ENCODE measurements at places on chromosomes 4 and X.

- DNase-seq, result no peak
These were observed 14.5 kb downstream of the CDS1 start for GRCh38 chr4:84597450-84597849.

GRCh38 chr4:2803624-2804448, 11.0 kb downstream of the SH3BP2 start:
- DNase-seq, result peak; percentile 19

- no peak for DNase-seq
These were observed 40.9 kb upstream of the CPLX1 start for GRCh38 chr4:866761-867390.

DNA sequence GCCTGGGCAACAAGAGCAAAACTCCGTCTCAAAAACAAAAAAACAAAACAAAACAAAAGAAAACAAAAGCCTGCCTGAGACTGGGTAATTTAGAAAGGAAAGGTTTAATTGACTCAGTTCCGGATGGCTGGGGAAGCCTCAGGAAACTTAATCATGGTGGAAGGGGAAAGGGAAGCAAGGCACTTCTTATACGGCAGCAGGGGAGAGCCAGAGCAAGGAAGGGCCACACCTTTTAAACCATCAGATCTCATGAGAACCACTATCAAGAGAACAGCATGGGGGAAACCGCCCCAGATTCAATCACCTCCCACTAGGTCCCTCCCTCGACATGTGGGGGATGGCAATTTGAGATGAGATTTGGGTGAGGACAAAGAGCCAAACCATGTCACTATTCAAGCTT, 122.2 kb downstream of the UBE2K start:
- DNase-seq, result no peak

- no peak for DNase-seq
These were observed 4.8 kb downstream of the C4orf54 start for GRCh38 chr4:99652596-99653436.

- DNase-seq, result no peak
These were observed 2702.5 kb downstream of the PCDH7 start for GRCh38 chr4:33422656-33423055.

DNA sequence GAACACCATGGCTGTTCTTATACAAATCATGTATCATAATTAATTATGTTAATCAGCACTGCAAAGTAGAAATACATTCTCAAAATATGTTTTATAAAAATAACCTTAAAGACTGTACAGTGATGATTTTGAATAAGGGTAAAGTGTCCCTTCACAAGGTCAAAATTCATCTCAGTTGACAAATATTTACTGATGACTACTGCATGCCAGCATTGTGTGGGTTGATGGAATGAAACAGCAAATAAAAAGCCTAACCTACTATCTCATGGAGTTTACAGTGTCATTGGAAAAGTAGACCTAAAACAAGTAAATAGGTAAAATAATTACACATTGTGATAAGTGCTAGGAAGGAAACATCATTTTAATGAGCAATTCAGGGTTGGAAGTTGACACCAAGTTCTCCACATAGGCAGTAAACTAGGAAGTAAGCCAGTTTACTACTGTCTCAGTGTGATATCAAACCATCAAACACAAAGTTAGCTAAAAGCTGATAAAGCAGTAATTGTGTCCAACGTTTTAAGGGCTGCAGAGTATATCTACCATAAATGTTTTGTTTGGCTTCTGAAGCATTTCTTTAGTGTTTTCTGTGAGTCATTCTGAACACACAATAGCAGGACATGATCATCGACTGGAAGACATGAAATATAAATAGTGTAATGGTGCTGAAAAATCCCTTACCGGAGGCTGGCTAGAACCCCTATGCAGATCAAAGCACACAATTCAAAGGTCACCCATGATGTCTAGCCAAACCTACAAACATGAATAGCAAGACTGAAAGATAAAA, 221.8 kb downstream of the DACH2 start:
- DNase-seq, result no peak

- no peak for DNase-seq
These were observed 67.9 kb upstream of the STK26 start for GRCh38 chrX:131955099-131955777.

DNA sequence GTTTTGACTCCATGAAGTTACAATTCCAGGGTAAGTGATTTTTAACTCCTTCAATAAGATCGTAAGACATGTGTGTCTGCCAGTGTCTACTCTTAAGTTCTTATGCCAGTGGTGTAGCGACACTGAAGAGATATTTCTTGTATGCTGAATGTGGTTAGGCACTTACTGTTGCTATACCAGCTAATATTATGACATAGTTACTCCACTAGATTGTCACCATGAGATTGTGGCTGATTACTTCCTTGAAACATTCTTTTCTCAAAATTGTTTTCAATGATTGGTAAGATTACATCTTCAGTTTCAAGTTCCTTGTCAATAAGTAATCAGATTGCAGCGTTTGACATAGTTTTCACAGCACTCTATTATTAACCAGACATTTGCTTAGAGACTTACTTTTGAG, 60.6 kb upstream of the PAGE5 start:
- DNase-seq, result no peak

GRCh38 chr4:16289897-16290554, 63.8 kb upstream of the TAPT1 start:
- DNase-seq, result peak; percentile 42

DNA sequence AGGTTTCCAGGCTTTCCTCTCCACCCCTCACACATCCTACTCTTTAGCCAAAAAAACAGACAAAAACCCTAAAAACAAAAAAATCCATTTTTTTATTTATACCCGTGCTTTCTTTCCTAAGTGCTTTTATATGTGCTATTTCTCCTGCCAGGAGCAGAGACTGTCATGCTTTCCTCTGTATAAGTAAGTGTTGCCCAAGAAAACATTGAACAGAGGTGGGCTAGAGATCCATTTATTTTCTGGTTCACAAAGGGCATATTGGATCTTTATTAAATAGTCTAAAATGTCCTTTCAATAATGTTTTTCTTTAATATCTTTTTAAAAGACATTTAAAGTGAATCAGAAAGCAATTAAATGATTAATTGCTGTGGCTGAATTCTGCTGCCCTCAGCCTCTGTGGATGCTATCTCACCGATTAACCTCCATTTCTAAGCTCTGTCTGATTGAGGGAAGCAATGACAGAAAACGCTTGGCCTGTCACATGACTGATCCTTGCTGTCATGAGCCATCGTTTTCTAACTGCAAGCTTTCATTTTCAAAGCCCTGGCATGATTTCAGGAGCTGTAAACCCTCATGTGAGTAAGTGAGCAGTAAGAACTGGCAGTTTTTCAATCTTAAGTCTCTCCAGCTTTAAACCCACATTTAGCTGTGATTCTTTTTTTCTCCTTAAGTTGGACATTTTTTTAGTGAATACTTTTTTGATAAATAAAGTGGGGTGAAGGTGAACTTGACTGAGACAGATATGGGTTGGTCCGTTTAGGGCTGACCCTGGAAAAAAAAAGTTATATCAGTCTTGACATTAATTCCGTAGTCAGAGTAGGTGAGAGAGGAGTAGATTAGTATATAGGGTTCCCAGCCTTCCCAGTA, 180.7 kb upstream of the PGRMC2 start:
- DNase-seq, result peak; percentile 96

DNA sequence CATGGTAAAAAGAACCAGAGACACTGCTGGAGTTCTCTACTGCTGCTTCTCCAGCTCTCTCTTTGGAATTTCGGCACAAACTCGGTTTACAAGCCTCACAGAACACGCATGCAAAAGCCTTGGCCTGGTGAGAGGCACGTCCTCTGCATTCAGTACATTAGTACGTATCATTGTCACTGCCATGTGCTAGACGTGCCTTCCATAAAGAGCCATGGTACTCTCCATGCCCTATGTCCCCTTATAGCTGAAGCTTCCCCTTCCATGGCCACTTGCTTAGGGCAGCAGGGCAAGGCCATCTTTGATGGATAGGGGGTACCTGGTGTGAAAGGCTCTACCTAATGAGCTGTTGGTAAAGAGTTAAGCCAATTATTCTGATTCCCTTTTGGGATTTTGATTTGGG, 35.0 kb downstream of the DIPK2B start:
- DNase-seq, result no peak

- no peak for DNase-seq
These were observed 285.9 kb upstream of the ARSJ start for GRCh38 chr4:114265342-114265741.

DNA sequence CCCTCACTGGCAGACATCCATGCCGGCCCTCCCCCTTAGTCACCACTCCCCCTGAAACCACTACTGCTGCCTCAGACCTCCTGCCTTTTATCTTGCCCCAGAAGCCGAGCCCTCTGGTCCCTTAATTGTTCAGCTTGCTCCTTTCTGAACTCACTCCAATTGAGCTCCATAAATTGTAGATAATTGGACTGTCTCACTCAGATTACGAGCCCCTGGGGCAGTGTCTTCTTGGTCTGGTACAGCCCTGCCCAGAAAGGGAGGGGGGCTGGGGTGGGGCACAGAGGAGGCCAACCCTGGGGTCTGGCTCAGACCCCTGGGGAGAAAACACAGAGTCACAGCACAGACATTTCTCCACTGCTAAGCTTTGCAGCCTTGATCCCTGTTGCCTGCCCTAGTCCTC, 39.4 kb downstream of the NALF2 start:
- DNase-seq, result no peak

- DNase-seq, result no peak
These were observed 205.9 kb upstream of the CASK start for GRCh38 chrX:42129022-42129940.

- DNase-seq, result no peak
These were observed 34.9 kb upstream of the STK26 start for GRCh38 chrX:131988236-131988635.

- DNase-seq, result no peak
These were observed 141.3 kb downstream of the LDB2 start for GRCh38 chr4:16757080-16757521.

GRCh38 chrX:122579526-122579925, 604.6 kb upstream of the GRIA3 start:
- peak; percentile 82 for DNase-seq

GRCh38 chrX:71994601-71995000, 84.0 kb downstream of the NHSL2 start:
- DNase-seq, result no peak

DNA sequence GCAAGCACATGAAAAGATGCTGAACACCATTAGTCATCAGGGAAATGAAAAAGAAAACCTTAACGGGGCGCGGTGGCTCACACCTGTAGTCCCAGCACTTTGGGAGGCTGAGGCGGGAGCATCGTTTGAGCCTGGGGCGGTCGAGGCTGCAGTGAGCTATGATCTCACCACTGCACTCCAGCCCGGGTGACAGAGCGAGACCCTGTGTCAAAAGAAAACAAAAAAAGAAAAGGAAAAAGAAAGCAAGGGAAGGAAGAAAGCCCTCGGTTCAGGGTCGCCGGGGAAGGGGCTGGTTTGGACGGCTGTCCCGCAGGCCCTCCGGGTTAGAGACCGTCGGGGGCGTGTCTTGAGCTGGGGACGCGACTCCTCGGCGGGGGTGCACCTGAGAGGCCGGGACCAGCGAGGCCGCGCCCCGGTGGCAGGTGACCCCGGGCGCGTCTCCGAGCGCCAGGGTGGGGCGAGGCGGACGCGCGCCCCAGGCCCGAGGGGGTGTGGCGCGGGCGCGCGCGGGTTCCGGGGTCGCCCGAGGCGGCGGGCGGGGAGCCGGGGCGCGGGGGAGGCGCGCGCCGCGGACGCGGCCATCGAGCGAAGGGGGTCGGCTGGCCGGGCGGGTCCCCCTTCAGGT, 478 bp upstream of the PLXNA3 start:
- peak; percentile 15 for DNase-seq

DNA sequence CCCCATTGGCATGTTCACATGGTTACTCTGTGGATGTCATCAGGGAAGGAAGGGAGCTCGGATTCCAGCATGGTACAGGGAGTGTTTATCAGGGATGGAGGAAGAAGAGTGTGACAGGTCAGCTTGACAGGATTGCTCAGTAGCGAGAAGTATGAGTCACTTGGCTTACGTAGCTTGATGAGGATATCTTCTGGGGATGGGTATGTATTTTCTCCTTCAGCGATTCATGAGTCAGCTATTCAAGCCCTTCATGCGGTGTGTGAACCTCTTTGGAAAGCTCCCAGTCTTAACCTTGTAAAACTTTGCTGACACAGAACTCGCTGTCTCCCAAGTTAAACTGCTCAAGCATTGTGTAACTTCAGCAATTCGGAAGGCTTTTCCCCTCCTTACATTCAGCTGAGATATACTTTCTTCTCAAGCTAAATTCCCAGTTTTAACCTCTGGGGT, 275.4 kb downstream of the ARHGAP10 start:
- peak; percentile 90 for DNase-seq
